NCI-H1417 (cell line): ENCODE measurements at places on chromosomes 3 and 15.

- no peak for DNase-seq
These were observed 62.9 kb upstream of the PTX3 start for GRCh38 chr3:157373783-157374182.

DNA sequence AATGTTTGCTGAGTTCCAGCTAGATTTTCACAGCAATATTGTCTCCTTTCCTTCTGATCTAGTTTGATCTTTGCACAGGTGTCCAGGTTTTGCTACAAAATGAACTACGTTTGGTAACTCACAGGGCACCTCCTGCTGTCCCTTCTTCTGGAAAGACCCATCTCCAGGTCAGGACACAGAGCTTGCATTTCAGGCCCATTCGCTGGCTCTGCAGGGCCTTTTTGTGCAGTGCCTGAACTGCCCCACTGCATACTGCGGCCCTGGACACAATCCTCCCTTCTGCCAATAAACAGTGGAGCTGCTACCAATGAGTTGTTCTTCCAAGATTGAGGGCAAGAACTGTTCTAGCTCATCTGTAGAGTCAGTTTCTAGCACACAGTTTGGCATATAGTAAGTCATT lies 50.7 kb upstream of the BDH1 start:
- no peak for DNase-seq

GRCh38 chr3:53633197-53633787 lies 138.9 kb downstream of the CACNA1D start:
- no peak for DNase-seq

DNA sequence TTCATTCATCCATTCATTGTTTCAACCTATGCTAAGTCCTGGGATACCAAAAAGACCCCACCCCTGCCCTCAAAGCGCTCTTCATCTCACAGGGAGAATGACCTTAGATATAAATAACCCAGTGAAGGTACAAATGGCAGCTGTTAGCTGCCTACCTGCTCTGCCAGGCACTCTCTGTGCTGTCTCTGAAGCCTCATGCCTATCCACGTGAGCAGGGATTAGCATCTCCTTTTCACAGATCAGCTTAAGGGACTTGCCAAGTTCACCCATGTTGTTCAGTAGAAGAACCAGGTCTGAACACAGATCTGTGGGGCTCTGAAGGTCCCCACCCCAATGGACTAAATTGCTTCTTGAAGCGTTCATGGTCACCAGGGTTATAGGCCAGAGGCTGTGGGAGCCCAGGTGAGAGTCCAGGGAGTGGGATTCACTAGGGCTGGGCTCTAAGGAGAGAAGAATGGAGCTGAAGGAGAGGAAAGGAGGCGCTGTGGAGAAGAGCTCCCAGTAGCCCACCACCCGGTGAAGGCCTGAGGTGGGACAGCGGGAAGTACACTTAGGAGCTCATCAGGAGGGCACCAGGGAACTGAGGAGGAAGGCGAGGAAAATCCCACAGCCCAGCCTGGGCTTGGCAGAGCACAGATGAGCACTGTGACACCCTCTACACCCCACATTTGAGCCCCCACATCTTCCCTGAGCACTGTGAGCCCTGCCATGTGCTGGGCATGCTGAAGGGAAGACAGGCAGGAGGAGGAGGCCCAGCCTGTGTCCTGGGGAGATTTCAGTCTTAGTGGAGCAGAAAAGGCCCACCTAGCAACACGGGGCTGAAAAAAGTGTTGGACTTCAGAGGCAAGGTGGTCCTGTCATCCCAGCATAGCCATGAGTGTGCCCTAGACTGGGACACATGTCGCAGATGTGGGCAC lies 20.4 kb downstream of the RBP1 start:
- DNase-seq = no peak

DNA sequence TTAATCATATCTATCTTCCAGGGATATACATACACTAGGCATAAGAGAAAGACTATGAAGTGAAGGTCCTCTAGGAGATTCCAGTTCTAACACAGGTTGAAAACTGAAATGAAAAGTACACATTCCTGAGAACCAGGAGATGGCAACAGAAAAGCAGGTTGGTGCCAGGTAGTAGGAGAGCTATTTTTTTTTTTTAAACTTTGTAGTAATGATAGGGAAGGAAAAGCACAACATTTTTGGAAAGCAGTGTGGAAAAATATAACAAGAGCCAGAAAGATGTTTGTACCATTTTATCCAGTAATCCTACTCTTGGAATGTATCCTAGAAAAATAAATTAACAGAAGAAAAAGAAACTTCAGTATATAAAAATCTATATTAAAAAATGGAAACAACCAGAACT lies 189.9 kb downstream of the DTWD1 start:
- no peak for DNase-seq

DNA sequence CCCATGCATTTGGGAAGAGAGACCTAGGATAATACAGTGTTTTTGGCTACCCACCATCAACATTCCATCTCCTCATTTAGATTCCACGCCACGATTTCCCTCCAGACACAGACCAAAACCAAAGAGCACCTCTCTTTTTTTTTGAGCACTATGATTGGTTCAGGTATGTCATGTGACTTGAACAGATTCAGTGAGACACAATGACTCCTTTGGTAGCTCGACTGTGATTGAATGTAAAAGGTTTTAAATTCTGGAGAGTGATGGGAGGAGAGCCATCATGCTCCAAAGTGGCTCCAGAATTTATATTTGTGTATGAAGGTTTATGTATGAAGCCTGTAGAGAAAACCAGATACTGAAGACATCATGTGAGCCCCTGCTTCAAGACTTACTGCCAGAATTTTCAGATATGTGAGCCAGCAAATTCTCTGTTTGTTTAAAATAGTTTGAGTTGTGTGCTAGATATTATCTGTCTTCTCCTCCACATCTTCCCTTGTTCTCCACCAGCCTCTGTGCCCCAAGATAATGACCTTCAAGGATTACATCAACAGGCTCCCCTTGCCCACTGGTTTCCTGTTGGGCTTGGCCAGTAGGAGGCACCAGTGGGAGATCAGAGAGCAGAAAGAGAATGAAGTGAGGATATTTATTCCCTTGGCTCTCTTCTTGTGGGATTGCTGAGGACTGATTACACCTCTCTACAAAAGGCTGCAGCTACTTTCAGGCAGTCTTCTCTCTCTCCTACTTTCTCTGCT lies 12.5 kb downstream of the MYD88 start:
- no peak for DNase-seq

GRCh38 chr3:131538968-131539367 lies 36.2 kb upstream of the MRPL3 start:
- DNase-seq = no peak

GRCh38 chr3:180048840-180049239 lies 12.1 kb upstream of the PEX5L start:
- DNase-seq = no peak

GRCh38 chr3:197309528-197310361 lies 11.3 kb upstream of the DLG1 start:
- no peak for DNase-seq

DNA sequence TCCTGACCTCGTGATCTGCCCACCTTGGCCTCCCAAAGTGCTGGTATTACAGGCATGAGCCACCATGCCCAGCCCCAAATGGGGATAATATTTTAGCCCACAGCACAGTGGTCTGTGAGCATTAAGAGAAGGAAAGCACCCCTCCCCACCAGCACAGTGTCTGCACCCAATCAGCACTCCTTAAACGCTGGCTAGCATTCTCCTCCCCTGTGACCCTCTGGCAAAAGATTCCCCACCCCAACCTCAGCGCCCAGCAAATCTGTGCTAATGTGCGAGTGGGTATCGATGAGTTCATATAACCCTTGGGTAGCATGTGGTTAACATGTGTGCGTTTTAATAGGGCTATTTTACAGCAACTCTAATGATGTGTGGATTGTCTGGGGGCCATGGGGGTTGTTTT lies 18.3 kb upstream of the EPHB3 start:
- DNase-seq = no peak

DNA sequence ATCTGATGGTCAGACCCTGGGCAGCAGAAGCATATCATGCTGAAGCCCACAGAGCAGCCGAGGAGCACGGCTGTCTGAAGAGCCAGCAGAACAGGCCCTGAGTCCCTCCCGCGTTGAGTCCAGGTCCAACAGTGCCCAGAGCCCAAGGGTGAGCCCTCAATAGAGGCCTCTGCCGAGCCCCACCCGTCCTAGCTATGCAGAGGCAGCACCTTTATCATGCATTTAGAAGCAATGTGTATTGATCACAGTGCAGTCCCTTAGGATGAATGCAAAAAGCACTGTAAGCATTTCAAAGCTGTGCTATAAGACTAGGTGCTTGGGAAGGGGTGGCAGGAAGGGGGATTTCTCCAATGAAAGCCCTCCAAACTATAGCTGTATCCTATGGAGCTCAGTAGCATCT lies 208.5 kb downstream of the GABRB3 start:
- no peak for DNase-seq

- DNase-seq = no peak
These were observed 215.9 kb upstream of the CTDSPL start for GRCh38 chr3:37645517-37646380.

DNA sequence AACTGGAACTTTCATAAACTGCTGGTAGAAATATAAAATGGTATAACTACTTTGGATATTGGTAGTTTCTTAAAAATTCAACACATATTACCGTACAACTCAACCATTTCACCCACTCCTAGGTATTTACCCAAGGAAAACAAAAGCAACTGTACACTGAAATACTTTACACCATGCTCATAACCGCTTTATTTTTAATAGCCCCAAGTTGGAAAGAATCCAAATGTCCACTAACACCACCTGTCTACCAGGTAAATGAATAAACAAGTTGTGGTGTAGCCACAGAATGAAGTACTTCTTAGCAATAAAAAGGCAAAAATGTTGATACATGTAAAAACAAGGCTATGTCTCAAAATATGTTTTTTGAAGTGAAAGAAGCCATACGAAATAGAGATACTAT lies 215.9 kb upstream of the PEX5L start:
- DNase-seq = peak; percentile 71

DNA sequence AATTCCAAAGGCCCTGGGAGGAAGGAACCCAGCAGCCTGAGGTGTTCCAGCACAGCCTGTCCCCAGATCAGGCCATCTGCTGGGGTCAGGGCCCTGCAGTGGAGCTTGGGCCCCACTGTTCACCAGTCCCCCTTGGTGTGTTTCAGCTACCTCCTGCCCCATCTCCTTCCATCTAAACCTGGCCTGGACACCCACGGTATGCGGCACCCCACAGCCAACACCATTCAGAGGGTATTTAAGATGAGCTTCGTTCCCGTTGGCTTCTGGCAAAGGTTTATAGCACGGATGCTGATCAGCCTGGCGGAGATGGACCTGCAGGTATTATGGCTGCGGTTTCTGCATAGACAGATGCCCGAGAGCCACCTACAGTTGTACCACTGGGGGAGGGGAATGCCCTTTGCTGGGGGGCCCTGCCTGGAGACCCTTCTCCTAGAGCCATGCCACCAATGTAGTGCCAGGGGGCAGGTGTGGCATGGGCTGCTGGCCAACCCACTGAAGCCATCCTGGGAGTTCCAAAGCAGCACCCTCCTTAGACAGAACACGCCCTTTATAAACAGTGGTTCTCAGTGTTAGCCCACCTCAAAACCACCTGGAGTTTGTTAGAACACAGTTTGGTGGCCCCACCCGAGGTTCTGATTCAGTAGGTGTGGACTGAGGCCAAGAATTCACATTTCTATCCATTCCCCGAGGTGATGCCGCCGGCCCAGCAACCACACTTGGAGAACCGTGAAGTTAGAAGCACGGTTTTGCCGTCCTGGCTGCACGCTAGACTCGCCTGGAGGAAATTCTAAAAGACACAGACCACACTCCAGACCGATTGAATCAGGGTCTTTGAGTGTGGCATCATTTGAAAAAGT lies 126.9 kb downstream of the LRRK1 start:
- no peak for DNase-seq

- no peak for DNase-seq
These were observed 227.2 kb upstream of the TP63 start for GRCh38 chr3:189404024-189404423.

- DNase-seq = no peak
These were observed 1.1 kb downstream of the GPR27 start for GRCh38 chr3:71754610-71755253.

DNA sequence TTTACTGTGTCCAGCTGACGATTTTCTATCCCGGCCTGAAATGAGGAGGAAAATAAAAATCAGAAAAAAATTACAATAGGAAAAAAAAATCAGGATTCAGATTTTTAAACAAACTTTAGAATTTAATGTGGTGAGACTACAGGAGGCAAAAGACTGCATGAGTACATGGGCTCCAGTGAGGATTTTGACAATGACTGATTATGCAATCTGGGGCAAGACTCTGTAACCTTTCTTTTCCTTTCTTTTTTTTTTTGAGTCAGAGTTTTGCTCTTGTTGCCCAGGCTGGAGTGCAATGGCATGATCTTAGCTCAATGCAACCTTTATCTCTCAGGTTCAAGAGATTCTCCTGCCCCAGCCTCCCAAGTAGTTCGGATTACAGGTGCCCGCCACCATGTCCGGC lies 29.9 kb downstream of the SPG11 start:
- DNase-seq = no peak

DNA sequence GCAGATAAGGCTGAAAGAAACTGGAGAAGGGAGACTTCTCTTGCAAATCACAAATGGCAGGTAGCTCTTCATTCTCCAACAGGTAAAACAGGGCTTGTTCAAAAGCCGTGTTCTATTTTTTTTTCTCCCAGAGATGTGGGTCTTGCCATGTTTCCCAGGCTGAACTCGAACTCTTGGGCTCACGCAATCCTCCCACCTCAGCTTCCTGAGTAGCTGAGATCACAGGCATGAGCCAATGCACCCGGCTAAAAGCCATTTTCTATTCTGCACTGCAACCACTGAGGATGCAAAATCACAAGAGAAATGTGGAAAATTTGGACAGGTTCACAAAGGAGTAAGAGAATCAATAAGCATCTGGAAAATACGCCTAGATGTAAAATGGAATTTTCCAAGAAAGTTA lies 19.5 kb downstream of the EIF4E3 start:
- DNase-seq = no peak

- no peak for DNase-seq
These were observed 1242.2 kb downstream of the OTOL1 start for GRCh38 chr3:162738784-162739183.

- no peak for DNase-seq
These were observed 8.4 kb downstream of the ST6GAL1 start for GRCh38 chr3:186938716-186939115.

GRCh38 chr3:71816767-71817156 lies 31.8 kb upstream of the PROK2 start:
- DNase-seq = no peak

DNA sequence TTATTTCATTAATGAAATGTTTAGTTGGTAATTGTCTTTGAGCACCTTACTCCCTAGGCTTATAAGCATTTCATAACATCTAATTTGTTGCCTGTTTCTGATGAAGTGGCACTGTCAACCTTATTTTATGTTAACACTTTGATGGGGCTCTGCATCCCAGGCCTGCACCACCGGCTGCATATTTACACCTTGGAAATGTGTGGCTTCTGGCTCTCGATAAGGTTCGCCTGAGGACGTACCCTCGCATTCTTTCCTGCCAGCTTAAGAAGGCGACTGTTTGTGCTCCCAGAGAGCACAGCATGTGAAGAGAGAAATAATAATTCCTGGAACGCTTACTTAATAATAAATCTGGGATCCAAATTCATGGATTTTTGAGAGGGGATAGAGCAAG lies 763.3 kb upstream of the CFAP20DC start:
- no peak for DNase-seq
